ENCODE measurements at places on chromosomes 2 and 18.

GRCh38 chr2:128494307-128494639, 175.6 kb upstream of the HS6ST1 start:
- no peak for DNase-seq

DNA sequence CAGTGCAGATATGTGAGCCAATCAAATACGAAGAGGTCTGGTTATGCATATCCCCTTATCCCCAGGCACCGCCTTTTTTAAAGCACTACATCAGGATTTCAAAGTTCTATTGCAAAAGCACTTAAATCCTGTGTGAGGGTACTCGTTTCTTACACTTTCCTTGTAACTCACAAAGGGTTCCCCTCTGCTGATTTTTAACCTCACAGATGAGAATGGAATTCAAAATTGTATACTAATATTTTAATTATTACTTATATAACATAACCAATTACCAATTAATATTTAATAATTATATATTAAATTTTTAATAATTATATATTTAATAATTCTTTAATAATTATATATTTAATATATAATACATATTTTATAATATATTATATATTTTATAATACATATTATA, 126.2 kb upstream of the MAPRE2 start:
- no peak for DNase-seq

GRCh38 chr2:71961289-71962027, 186.2 kb downstream of the CYP26B1 start:
- no peak for DNase-seq

- DNase-seq, result peak; percentile 54
Measured at GRCh38 chr18:26103579-26103978, 13.2 kb upstream of the SS18 start.

- DNase-seq, result no peak
Measured at GRCh38 chr2:54545702-54546450, 89.7 kb downstream of the SPTBN1 start.

DNA sequence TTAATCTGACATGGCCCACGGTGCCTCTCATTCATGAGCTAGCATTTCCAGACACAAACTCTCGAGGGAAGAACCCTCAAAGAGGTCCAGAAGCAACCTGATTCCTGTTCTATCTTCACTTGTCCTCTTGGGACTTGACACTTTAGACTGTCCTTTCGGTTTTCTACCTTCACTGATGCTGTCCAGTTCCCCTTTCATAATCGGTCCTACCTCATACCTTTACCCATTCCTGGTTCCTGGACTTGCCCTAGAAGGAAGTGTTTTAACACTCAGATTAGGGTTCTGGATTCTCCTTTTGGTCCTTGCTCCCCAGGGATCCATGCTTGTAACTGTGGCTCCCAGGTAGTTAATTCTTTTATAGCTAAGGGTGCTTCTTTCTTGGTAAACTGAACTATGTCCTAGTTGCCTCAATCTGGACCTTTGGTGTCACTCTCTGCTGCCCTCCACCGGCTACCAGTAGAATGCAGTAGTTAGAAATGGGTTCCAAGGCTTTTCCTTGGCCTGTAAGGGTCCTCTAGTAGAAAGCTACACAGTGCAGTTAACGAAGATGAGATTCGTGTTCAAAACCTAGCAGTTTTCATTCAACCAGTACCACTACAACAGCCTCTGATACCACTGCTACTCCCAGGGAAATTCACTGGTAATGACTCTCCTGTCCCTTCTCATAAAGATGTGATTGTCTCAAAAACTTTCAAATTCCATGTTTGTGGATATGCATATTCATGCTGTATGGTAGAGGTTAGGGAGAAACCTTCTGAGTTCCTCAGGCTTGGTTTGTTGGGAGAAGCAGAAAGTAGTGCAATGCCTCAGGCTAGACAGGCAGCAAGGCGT, 178.1 kb upstream of the CYP26B1 start:
- peak; percentile 18 for DNase-seq

GRCh38 chr2:134917360-134917865, 1.2 kb upstream of the CCNT2 start:
- peak; percentile 31 for DNase-seq

DNA sequence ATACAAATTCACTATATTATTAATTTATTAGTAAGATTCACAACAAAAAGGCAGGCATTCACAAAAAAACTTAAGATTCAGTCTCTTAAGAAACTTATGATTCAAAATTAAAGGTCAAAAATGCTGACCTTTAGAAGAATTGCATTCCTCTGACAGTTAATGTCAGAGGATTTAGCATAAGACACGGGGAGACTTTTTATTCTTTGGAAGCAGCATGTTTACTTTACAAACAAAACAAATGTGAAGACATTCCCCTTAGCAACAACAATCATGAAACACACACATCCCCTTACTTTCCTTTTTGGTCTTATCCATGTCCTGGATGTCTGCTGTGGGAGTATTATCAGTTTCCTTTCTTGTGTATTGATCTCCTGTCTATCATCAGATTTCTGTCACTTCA, 117.1 kb downstream of the RAD51AP2 start:
- no peak for DNase-seq

- DNase-seq, result no peak
Measured at GRCh38 chr18:76756531-76757253, 65.7 kb upstream of the ZNF236 start.

GRCh38 chr2:205781244-205781931, 99.1 kb downstream of the NRP2 start:
- no peak for DNase-seq

DNA sequence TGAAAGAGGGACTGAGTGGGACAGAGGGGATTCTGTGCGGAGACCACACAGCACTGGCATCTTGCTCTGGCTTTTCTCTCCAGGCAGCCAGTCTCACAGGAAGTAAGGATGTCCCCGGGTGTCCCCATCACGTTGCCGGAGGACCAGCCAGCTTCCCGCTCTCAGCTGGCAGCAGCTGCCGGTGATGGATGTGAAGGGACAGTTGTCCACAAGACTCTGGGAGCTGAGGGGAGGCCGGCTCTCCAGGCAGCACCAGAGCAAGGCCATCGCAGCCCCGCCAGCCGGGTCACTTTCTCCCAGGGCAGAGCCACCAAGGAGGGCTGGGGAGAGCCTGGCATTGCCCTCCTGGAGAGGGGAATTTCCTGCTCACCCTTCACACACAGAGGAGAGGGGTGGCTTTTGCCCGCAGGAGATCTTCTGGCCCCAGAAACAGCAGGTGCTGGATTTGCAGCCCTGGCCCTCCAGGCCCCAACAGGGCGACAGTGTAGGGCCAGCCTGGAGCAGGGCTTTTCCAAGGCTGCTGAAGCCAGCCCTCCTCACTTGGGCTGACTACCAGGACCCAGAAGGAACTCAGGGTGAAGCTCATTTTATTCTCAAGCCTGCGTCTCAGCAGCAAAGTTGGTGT, 24.0 kb upstream of the B3GNT7 start:
- no peak for DNase-seq

- no peak for DNase-seq
Measured at GRCh38 chr18:2845172-2845571, 1.6 kb upstream of the EMILIN2 start.

- DNase-seq, result no peak
Measured at GRCh38 chr2:11708106-11708505, 38.1 kb upstream of the NTSR2 start.

DNA sequence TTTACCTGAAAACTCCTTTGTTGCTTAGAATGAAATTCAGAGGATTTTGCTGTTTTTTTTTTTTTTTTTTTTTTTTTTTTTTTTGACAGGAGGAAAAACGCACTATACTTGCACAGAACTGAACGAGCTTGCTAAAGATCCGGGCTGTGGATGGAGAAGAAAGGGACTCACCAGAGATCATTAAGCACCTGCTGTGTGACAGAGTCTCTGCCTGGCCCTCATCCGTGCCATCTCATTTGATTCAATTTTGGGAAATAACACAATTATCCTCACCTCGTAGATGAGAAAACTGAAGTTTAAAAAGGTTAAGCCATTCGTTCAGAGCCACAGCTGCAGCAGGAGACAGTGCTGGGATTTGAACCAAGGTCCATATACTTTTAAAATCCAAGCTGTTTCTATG, 775.4 kb upstream of the ID2 start:
- no peak for DNase-seq

DNA sequence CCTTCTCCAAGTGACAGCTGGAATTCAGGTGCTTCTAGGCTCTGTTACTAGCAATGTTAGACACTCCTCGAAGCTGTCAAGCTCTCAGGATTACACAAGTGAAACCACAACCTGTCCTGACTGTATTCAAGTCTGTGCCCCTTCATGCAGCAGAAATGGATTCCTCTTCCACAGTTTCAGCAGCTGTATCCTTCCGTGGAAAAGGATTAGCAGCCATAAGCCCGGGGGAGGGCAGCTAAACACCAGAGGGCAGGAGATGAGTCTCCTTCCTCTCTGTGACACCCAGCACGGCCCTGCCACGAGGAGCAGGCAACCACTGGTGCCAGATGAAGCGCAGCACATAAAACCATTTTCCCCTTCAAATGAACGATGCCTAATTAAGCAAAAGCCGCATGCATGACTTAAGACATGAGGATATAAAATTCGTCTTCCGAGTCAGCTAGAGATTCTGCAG, 1.2 kb downstream of the ST3GAL5 start:
- DNase-seq, result peak; percentile 58

DNA sequence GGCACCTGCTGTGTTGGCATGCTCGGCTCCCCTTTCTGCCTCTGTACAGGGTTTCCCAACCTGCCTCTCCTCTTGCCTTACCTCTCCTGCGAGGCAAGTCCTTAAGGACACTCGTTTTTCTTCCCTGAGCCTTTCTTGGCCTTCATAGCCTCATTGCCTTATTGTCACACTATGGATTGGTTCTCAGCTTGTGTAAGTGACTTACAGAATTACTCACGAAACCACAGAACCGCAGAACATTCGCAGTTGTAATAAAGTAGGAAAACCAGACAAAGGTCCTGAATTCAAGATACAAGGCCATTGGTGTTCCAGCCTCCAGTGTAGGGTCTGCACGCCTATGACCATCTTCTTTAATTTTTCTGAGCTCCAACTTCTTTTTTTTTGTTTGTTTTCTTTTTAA, 317.6 kb upstream of the SMIM21 start:
- DNase-seq, result no peak

DNA sequence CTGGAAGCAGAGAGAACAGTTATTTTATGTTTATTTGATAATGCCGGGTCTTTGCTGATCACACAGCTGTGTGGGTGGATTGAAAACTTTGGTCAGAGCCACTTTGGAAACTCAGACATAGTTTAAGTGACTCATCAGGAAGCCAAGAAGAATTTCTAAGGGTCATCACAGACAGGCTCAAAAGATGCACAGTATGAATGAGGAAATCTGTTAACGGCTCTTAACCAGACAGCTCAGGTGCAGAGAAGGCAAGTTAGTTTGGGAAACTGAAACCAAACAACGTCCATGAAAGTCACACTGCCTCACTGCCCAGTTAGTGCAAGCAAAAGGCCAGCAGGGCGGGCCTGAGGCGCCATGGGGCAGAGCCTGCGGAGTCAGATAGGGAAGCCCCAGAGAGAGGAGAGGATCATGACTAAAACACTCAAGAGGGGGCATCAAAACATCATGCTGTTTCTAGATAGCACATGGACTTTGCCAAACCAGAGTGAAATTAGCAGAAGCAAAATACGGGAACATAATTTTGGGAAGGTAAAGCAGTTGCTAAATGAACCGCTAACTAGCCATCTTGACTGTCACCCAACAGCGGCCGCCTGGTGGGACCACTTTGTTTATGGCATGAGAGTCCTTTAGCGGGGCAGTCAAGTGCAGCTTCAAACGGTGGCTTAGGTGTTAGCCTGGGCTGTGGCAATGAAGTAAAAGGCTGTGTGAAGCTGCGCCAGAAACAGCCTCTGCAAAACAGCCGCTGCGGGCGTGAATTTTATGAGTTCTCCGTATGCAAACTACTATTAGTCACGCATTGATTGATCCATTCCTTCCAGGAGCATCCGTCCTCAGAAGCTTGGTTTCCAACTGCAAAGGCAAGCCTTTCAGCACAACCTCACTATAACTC, 101.2 kb downstream of the KCTD18 start:
- DNase-seq, result no peak

DNA sequence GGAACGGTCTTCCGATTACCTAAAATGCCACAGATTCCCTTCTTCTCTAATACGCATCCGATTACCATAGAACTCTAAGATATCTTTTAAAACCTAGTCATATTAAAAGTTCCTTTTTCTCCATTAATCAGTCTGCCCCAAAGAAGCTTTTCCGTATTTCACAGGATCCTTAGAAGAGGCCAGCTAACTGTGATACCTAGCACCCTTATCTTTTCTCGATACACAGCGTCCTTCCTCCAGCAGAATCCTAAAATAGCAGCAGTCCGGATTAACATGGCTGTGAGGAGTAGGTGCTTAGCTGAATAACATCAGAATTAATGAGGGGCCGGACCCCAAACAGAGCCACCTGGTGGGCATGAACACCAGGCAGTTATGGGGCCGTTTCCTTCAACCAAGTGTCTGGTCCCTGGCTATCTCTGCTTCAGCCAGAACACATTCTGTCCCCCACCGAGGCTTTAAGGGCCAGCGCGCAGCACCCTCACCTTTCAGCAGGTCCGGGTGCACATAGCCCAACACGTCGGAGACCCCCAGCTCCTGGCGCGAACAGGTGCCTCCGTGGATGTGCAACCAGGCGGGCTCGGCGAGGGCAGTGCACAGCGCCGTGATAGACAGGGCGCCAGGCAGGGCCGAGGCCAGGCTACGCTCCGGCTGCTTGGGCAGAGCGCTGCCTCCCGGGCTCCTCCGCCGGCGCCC, 995 bp downstream of the TMEM127 start:
- peak; percentile 81 for DNase-seq

DNA sequence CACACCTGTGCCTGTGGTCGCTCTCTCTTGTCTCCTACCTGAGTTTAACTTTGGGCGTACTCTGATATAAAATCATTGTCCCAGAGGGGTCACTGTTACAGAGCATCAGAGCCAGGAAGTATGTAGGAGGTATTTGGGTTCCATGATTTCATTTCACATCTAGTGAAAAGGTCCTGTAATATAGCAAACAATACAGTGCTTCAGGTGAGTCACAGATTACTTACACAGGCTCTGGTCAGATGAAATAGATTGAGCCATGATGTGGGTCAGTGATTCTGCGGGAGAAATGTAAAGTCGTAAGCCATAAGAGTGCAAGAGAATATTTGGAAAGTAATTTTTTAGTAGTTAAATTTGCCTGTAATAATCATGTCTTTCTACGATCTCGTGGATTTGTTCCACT, 70.2 kb downstream of the SOCS6 start:
- no peak for DNase-seq

GRCh38 chr2:104945121-104945520, 91.2 kb downstream of the POU3F3 start:
- no peak for DNase-seq

DNA sequence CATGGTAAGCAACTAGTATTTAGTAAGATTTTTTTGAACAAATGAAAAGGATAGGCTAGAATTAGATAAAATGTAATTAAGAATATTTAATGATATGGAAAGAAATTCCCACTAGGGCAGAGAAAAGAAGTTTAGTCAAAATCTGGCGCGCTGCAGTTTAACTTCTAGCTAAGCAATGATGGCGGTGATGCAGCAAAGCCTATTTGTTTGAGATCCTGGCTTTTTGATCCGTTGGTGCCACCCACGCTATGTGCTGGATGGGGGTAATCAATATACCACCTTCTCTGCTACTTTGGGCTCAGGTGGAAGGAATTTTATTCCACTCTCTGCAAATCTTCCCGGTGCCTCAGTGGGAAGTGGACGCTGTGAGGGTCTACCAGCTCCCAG, 421 bp upstream of the FAM171B start:
- DNase-seq, result no peak

GRCh38 chr18:63074981-63075404, 244.6 kb downstream of the BCL2 start:
- DNase-seq, result no peak

- no peak for DNase-seq
Measured at GRCh38 chr2:174561283-174561971, 36.2 kb downstream of the WIPF1 start.

- DNase-seq, result no peak
Measured at GRCh38 chr2:238420878-238421694, 5.6 kb upstream of the ASB1 start.

GRCh38 chr2:182088681-182089320, 103.1 kb downstream of the PPP1R1C start:
- no peak for DNase-seq

Data from OCI-LY7 (cell line).